ENCODE measurements at places on chromosomes 6 and 20.

GRCh38 chr20:42846784-42847490, 342.8 kb downstream of the PTPRT start:
- DNase-seq: no peak

GRCh38 chr6:75893058-75893775, 144.2 kb downstream of the MYO6 start:
- peak; percentile 75 for DNase-seq

GRCh38 chr6:70823651-70824050, 133.2 kb downstream of the B3GAT2 start:
- DNase-seq: no peak

- DNase-seq: no peak
Measured at GRCh38 chr6:30441171-30441570, 48.1 kb upstream of the HLA-E start.

DNA sequence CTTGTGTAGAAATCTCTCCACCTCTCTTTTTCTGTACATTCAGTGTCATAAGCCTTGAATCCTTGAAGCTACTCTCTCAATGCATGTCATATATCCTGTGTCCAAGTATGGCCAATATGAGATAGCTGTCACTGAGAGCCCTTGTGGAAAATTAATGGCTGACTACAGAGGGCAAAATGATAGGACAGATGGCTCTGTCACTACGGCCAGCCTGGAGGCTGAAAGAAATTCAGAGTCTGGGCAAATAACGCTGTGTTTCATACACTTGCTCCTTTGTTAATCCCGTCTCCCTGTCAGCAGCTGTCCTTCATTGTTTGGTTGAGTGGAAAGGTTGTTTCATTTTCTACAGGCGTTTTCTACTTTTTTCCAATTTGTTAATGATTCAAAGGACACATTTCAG, 70.4 kb upstream of the VGLL2 start:
- no peak for DNase-seq

- DNase-seq: no peak
Measured at GRCh38 chr20:17589161-17589834, 19.4 kb downstream of the DSTN start.

GRCh38 chr6:136723780-136724179, 68.5 kb downstream of the MAP3K5 start:
- no peak for DNase-seq

- DNase-seq: peak; percentile 91
Measured at GRCh38 chr20:52493171-52493721, 301.7 kb upstream of the ZFP64 start.

DNA sequence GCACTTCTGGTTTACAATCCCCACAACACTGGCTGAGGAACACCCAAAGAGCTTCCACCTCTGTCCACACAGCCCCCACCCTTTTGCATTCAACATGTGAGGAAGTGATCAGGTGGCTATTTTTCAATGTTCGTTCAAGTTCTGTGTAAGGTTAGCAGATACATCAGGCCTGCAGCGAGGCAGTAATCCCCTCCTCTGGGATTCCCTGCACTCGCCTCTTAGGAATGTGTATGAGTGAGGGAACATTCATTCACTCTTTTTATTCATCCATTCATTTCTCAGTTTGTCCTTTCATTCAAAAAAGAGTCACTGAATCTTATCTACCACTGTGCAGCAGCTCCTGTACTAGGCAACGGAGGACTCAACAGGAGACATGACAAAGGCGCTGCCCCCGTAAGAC, 236.4 kb upstream of the PRDM1 start:
- peak; percentile 47 for DNase-seq

Data from fibroblast of skin of abdomen (primary cell).